ENCODE measurements at places on chromosomes 7 and 10.

- no peak for DNase-seq
Measured at GRCh38 chr10:47418966-47419365, 34.9 kb upstream of the ZNF488 start.

GRCh38 chr10:35352512-35352911 lies 16.2 kb downstream of the CCNY start:
- DNase-seq: no peak

DNA sequence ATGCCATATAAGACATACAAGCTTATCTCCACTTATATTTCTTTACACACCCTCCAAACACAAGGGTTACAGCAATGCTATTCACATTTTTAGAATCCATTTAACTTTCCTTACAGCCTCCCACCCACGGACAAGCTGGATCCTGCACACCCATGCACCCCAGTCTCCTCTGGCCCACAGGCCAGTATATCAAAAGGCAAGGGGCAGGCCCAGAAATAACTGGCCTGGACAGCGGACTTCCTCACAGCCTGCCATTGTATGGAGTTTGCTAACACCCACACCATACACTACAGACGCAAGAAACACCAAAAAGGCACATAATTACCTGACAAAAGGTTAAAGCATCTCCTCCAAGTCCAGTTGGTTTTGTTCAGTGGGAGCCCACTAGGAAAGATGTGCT lies 12.0 kb downstream of the HOXA4 start:
- DNase-seq: no peak

DNA sequence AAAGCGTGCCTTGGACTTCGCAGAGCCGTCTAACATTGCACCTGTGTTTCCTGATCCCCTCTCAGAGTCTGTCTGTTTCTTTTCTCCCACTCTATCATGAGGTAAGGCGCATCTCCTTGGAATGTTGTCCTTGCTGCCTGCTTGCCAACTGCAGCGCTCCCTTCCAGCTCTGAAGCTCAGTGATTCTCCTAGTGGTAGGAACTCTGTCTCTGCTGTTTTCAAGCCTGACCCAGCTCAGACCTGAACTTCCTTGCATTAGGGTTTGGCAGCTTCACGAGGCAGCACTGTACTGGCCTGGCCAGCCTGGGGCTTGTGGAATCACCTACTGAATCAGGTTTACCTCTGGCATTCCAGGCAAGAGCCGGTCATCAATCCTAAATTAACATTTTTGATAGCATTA lies 123.9 kb downstream of the CREB5 start:
- DNase-seq: no peak

- no peak for DNase-seq
Measured at GRCh38 chr10:52740913-52741675, 31.5 kb downstream of the MBL2 start.

- DNase-seq: no peak
Measured at GRCh38 chr7:1460821-1461645, 1.8 kb upstream of the MICALL2 start.

DNA sequence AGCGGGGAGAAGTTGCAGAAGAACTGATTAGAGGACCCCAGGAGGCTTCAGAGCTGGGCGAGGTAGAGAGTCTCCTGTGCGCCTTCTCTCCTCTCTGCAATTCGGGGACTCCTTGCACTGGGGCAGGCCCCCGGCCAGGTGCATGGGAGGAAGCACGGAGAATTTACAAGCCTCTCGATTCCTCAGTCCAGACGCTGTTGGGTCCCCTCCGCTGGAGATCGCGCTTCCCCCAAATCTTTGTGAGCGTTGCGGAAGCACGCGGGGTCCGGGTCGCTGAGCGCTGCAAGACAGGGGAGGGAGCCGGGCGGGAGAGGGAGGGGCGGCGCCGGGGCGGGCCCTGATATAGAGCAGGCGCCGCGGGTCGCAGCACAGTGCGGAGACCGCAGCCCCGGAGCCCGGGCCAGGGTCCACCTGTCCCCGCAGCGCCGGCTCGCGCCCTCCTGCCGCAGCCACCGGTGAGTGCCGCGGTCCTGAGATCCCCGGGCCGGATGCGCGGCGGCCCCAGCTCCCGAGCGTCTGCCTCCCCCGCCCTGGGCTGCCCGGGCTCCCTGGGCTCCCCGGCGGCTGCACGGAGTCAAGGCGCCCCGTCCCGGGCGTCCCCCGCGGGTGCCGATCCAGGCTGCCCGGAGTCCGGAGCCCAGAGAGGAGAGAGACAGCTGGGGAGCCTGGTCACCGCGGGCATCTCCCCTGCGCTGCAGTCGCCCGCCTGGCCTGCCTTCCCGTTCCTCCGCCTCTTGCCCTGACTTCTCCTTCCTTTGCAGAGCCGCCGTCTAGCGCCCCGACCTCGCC lies at the start of gene PLAU:
TSS of gene PLAU (plus strand) at position 369 of the 789 bp plus-strand sequence. CDS start 424 bp downstream, outside the sequence.
- no peak for DNase-seq

DNA sequence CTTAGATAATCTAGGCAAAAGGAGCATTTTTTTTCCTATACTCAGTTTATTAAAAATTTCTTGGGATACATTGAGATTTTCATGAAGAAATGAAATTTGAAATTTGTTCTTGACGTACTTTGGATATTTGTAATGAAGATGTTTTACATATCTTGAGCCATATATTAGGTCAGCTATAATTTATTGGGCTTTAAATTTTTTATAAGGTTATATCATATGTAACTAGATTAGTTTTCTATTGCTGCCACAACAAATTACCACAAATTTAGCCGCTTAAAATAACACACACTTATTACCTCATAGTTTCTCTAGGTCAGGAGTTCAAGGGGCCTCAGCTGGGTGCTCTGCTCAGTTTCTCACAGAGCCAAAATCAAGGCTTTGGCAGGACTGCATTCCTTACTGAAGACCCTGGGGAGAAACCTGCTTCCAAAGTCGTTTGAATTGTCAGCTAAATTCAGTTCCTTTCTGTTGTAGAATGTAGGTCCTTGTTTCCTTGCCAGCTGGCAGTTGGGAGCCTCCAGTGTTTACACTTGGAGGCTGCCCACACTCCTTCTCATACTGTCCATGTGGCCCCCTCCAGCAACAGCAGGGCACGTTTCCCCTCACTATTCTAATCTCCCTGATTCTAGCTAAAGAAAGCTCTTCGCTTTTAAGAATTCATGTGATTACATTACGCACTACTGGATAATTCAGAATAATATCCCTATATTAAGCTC lies 42.6 kb upstream of the DNAH11 start:
- no peak for DNase-seq

DNA sequence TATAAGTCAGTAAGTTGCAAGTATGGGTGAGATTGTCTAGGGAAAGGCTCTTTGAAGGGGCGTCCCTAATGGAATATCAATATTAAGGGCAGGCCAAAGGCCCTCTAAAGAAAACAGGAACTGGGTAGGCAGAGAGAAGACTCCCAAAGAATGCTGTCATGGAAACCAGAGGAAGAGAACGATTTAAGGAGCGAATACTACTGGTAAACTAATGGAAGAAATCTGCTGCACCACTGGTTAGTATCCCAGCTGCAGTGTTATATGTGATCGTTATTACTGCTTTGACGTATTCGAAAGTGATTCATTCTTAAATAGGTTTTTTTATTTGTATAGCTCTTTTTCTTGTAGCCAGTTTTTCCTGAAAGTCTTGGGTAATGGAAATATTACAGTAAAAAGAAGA lies 1.3 kb downstream of the CASP2 start:
- DNase-seq: no peak

DNA sequence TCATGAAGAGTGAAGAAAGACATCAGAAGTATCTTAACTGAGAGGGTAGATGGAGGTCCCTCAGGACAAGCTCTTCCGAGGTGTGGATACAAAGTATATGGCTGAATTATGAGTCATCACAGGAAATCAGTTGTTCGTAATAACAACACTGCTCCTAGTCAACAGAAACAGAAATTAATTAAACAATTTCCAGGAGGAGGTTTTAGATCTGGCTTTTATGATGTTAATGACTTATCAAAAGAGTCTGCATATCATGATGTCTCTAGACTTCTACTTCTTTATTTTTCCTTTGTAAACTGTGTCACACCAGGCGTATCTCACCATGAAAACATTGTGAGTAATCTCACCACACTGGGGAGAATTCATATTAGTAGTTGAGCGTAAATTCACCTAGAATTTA lies 31.2 kb downstream of the OSBPL3 start:
- no peak for DNase-seq

- no peak for DNase-seq
Measured at GRCh38 chr10:84907461-84908009, 579.1 kb downstream of the CCSER2 start.

DNA sequence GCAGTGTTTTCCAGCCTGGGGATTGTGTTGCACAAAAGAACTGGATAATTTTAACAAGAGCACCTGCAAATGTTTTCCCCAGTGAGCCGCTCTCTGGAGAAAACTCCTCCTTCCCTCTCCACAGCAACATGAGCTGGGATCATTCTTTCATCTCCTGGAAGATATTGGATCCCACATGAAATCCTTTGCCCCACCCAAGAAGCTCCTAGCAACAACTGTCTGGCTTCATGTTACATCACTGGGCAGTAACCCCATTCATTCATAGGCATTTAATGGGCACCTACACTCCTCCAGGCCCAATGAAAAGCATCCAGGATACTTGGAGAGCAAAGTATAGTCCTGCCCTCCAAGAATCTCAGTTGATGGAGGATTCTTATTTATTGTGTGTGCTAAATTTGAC lies 27.2 kb downstream of the LSM5 start:
- DNase-seq: no peak

- no peak for DNase-seq
Measured at GRCh38 chr7:30788640-30789333, 17.6 kb downstream of the MINDY4 start.

DNA sequence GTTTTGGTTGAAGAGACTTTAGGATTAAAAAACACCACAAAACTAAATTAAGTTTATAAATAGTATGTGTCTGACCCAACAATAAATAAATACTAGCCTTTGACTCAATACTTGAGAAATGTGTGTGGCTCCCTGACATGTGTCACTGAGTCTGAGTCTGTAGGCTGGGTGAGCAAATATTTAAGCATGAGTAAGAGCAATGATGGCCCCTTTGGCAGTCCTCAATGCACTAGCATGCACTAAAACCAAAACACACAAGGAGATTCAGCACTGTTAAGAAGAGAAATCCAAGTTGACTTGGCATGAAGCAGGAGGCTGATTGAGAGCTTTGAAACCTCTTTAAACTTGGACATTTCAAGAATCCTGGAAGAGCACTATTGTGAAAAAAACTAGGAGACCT lies 37.1 kb downstream of the CCDC71L start:
- DNase-seq: no peak

- no peak for DNase-seq
Measured at GRCh38 chr7:121153411-121153810, 164.9 kb downstream of the CPED1 start.

- DNase-seq: no peak
Measured at GRCh38 chr10:47438857-47439474, 44.9 kb downstream of the ANXA8 start.

DNA sequence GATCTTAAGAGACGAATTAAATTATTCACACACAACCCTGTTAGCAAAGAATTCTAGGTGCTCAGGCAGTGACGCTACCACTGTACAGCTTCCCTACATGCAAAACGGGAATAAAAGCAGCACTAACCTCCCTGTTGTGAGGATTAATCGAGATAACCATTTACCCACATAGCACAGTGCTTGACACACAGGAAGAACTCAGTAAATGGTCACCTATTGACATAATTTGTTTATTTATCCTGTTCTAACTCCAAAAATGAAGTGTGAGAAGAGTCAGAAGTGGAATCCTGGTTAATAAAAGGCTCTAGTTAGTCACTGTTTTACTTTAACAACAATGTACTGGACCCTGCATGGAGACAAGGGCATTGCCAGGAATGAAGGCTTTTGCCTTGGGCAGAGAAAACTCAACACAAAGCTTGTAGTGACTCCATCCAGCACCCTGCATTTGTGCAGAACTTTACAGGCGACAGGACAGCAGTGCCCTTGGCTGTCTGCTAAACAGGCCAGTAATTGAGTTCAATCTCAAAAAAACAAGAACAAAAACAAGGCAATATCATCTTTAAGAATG lies 103.8 kb downstream of the SORBS1 start:
- no peak for DNase-seq

- DNase-seq: no peak
Measured at GRCh38 chr7:71363627-71364026, 231.7 kb downstream of the GALNT17 start.
